ENCODE measurements at places on chromosomes 2 and 18.

- no peak for DNase-seq
- H3K4me1 ChIP-seq, result peaks cover 31% of the 10 kb centered on the region
- no peak overlapping the region for H3K4me3 ChIP-seq
- no peaks in the 10 kb centered on the region for H3K27me3 ChIP-seq
These were observed 48.8 kb upstream of the DNAJC10 start for GRCh38 chr2:182667315-182667695.

DNA sequence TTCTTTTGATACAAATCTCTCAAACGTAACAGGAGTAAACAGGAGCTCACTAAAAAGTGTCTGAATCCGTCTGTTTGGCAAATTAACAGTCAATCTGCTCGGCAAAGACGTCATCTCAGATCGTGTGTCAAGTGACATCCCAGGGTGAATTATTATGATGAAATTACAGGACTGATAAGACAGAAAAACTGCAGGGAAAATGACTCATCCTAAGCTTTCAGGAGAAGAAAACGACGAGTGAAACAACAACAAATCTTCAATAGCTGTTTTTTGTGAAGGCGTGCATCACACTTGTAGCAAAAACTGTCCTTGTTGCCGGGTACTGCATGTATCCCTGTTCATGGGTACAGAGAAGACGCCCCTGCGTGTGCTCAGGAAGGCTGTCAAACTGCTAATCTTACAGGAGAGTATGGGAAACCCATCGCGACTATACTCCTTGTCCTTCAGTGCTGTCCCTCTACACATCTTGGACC is 24.9 kb downstream of the EPB41L3 start:
- DNase-seq, result no peak
- no peak overlapping the region for H3K27ac ChIP-seq
- no peaks in the 10 kb centered on the region for H3K27me3 ChIP-seq
- no peaks in the 10 kb centered on the region for H3K36me3 ChIP-seq

GRCh38 chr2:187547353-187547979 is 6.8 kb downstream of the TFPI start:
- H3K27ac ChIP-seq, result peak overlapping the region; percentile 84
- peaks cover 70% of the 10 kb centered on the region for H3K4me1 ChIP-seq
- H3K27me3 ChIP-seq, result no peaks in the 10 kb centered on the region
- H3K36me3 ChIP-seq, result peaks cover 13% of the 10 kb centered on the region

- H3K36me3 ChIP-seq, result no peaks in the 10 kb centered on the region
- no peak overlapping the region for H3K4me3 ChIP-seq
- H3K27ac ChIP-seq, result no peak overlapping the region
- no peaks in the 10 kb centered on the region for H3K27me3 ChIP-seq
- H3K4me1 ChIP-seq, result no peaks in the 10 kb centered on the region
These were observed 3.4 kb downstream of the MBP start for GRCh38 chr18:77129150-77129551.

Data from SJCRH30 (cell line).